ENCODE measurements at places on chromosomes 3 and 15. TPM values are rescaled to one million over a fixed set of nuclear protein-coding genes. Genes with fewer than 3 reads are reported as not detected.

DNA sequence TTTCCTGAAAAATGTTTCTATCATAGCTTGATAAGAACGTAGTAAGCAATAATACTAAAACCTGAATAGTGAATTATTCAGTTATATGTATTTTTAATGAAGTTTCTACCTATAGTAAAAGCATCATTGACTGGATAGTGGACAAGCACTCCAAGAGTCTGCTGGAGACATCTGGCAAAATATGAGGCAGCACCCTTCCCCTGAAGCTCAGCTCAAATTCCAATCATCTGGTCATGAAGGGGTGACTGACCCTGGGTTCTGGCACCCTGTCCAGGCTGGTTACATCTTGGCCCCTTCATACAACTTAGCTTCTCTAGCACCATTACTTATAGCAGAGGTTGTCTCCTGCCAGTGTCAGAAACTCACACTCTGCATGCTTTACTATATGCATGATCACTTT is 455.4 kb downstream of the RAP2B start:
- no peaks in the 10 kb centered on the region for H3K4me1 ChIP-seq
- DNase-seq = no peak
- no peak overlapping the region for H3K4me3 ChIP-seq
- no peak overlapping the region for H3K27ac ChIP-seq
- H3K27me3 ChIP-seq = no peaks in the 10 kb centered on the region
- no peaks in the 10 kb centered on the region for H3K36me3 ChIP-seq

MKRN2OS gene
- total RNA-seq = not detected

- H3K4me3 ChIP-seq = peak overlapping the region; percentile 80
- H3K4me1 ChIP-seq = no peaks in the 10 kb centered on the region
- no peak overlapping the region for H3K27ac ChIP-seq
- no peaks in the 10 kb centered on the region for H3K27me3 ChIP-seq
- H3K36me3 ChIP-seq = no peaks in the 10 kb centered on the region
- no peak for DNase-seq
Measured at GRCh38 chr15:55743729-55744655, 1.0 kb upstream of the PRTG start.

- H3K36me3 ChIP-seq = peaks cover 27% of the 10 kb centered on the region
- H3K27ac ChIP-seq = no peak overlapping the region
- H3K4me3 ChIP-seq = no peak overlapping the region
- no peaks in the 10 kb centered on the region for H3K4me1 ChIP-seq
- no peak for DNase-seq
Measured at GRCh38 chr3:51646091-51646490, 25.0 kb upstream of the TEX264 start.

EPM2AIP1 gene
- total RNA-seq = 21.0 TPM

FGF7 gene
- total RNA-seq = 126 TPM

DNA sequence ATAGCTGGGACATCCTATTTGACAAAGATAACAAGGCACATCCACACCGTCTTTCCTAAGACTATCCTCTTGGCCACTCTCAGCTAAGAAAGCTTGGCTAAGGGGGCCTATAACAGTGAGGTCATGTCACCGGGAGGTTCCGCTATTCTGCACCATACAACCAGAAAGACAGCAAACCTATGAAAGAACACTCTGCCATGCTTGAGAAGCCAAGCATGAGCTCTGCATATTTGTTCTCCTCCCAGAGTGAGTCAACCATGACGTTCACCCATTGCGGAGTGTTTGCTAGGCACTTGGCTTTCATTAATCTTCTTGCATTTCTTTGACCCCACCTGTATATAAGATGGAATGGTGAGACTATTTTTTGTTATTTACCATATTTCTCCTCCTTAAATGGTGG is 141.2 kb downstream of the GMNC start:
- H3K27ac ChIP-seq = no peak overlapping the region
- no peaks in the 10 kb centered on the region for H3K36me3 ChIP-seq
- H3K4me3 ChIP-seq = no peak overlapping the region
- no peaks in the 10 kb centered on the region for H3K4me1 ChIP-seq
- DNase-seq = no peak
- no peaks in the 10 kb centered on the region for H3K27me3 ChIP-seq

DNA sequence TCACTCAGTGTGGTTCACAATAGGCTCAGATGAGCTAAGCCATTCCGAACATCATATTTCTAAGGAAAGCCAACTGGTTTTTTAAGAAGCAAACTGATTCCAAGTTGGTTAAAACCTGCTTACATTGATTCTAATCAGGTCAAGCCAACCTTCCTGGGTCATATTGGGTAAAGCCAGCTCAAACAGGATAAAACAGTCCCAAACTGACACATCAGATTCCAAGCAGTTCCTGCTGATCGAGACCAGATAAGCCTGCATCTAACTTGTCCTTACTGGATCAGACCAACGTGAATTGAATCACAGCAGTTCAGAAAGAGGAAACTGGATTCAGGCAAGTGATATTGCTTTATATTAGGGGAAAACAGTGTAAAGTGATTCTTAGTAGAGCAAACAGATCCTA is 18.6 kb upstream of the THSD4 start:
- no peak for DNase-seq
- no peaks in the 10 kb centered on the region for H3K36me3 ChIP-seq
- peaks cover 2% of the 10 kb centered on the region for H3K4me1 ChIP-seq
- H3K27ac ChIP-seq = no peak overlapping the region

DNA sequence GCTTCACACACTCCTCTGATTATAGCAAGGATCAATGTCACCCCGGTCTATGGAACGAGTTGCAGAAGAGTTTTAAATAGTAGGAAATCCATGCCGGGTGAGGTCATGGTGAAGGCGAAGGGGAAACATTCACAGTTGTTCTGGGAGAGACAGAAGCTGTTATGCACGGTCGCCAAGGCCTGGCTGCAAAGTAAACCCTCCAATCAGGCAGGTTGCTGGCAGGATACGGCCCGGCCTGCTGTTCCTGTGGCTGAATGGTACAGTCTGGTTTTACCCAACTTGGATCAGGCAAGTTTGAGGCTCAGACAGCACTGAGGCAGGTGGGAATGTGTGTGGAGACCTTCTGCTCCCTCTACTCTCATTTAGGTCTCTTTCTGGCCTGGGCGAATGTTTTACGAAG is 45.3 kb upstream of the ATP2B2 start:
- no peaks in the 10 kb centered on the region for H3K4me1 ChIP-seq
- no peak for DNase-seq
- H3K36me3 ChIP-seq = no peaks in the 10 kb centered on the region
- H3K27me3 ChIP-seq = peaks cover 2% of the 10 kb centered on the region
- H3K27ac ChIP-seq = no peak overlapping the region

EIF4E3 gene
- 29.3 TPM for total RNA-seq

ATP13A5 gene
- not detected for total RNA-seq

- H3K27ac ChIP-seq = no peak overlapping the region
- H3K27me3 ChIP-seq = no peaks in the 10 kb centered on the region
- DNase-seq = no peak
- H3K4me1 ChIP-seq = no peaks in the 10 kb centered on the region
- no peaks in the 10 kb centered on the region for H3K36me3 ChIP-seq
- H3K4me3 ChIP-seq = no peak overlapping the region
Measured at GRCh38 chr3:101542957-101543356, 18.7 kb upstream of the TRMT10C start.

RLBP1 gene
- total RNA-seq = not detected

CLDN1 gene
- 1.8 TPM for total RNA-seq

C2CD4A gene
- 0.19 TPM for total RNA-seq

DNA sequence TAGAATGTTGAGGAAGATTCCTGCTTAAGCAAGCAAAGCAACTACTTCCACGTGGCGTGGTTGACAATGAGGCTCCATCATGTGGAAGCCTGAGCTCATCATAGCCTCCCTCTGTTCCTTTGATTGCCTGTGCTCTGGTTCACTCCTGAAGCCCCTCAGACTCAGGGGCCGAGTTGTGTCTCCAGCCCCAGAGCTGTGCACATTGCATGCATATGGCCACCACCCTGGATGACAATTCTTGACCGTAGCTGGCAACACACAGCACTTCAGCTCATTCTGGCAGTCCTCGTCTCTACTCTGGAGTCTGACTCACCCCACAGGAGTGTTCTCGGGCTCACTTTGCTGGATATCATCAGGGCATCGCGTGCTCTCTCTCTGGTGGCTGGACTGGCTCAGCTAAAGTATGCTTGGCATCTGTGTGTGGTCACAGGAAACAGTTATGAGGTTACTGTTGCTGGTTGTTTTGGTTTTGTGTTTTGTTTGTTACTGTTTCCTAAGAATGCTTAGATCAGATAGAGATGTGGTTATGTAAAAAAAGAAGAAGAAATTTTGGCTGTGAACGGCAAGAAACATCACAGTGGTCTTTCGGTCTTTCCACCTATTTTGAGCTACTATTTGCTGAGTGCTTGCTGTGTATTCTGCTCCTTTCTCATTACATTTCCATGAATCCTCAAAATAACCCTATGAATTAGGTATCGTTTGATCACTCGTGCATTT is 41.6 kb upstream of the MRPS22 start:
- H3K36me3 ChIP-seq = no peaks in the 10 kb centered on the region
- no peaks in the 10 kb centered on the region for H3K27me3 ChIP-seq
- no peaks in the 10 kb centered on the region for H3K4me1 ChIP-seq
- H3K4me3 ChIP-seq = no peak overlapping the region
- H3K27ac ChIP-seq = no peak overlapping the region

DNA sequence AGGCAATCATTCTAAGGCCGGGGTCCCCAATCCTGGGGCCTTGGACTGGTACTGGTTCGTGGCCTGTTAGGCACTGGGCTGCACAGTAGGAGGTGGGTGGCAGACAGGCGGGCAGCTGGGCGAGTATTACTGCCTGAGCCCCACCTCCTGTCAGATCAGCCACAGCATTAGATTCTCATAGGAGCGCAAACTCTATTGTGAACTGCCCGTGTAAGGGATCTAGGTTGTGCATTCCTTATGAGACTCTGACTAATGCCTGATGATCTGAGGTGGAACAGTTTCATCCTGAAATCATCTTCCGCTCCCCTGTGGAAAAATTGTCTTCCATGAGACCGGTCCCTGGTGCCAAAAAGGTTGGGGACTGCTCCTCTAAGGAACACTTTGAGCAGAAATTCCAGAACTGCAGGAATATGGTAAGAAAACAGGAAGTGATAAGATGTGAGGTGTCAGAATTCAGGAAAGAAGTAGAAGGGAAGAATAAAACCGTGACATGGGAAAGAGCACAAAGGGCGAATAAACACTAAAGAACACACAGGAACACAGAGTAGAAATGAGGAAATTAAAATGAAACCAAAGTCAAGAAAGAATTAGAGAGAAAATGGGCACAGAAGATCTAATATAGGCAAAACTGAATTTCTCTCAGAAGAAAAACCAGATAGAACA is 57.6 kb downstream of the PDCD6IP start:
- H3K4me3 ChIP-seq = no peak overlapping the region
- H3K4me1 ChIP-seq = no peaks in the 10 kb centered on the region
- no peaks in the 10 kb centered on the region for H3K27me3 ChIP-seq
- H3K27ac ChIP-seq = no peak overlapping the region

DNA sequence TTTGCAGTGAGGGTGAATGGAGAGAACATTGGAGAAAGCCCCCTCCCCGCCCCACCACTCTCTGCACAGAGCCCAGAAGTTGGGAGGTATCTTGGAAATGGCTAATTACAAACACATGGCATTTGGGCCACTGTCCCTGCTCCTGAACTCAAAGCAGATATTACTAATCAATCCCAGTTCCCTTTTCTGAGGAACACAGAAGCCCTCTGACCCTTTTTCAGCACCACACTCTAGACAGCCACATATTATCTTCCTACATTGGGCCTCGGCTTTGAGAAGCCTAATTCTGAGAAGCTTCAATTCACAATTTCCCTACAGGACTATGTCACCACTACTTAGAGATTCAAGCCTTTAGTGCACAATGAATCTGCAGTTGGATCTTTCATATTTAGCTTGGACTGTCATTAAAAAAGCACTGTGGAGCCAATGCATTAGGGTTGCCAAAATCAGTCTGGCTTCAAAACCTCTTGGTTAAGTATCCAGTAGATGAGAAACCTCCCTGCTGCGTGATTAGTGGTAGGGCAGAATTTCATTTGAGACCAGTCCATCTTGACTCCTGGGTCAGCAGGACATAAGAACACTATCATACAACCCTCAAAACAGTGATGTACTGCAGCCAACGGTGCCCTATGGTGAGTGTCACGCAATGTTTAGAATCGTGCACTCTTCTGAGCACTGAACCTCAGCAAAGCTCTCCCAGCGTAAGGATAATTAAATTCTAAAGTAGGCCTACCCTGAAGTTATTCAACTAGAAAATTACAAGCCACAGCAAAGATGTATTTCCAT is 26.1 kb downstream of the MGLL start:
- no peak overlapping the region for H3K4me3 ChIP-seq
- no peak overlapping the region for H3K27ac ChIP-seq
- DNase-seq = no peak
- no peaks in the 10 kb centered on the region for H3K27me3 ChIP-seq

GOLGA6C gene
- total RNA-seq = not detected

GRCh38 chr3:52495777-52496602 is 852 bp downstream of the STAB1 start:
- no peaks in the 10 kb centered on the region for H3K36me3 ChIP-seq
- no peak overlapping the region for H3K4me3 ChIP-seq
- no peaks in the 10 kb centered on the region for H3K27me3 ChIP-seq
- no peak overlapping the region for H3K27ac ChIP-seq

GRCh38 chr3:63818282-63819150 is 583 bp upstream of the C3orf49 start:
- no peaks in the 10 kb centered on the region for H3K27me3 ChIP-seq
- no peak overlapping the region for H3K27ac ChIP-seq
- DNase-seq = peak; percentile 53
- H3K4me3 ChIP-seq = no peak overlapping the region
- no peaks in the 10 kb centered on the region for H3K4me1 ChIP-seq
- H3K36me3 ChIP-seq = no peaks in the 10 kb centered on the region

GRCh38 chr3:84077479-84077878 is 881.3 kb upstream of the CADM2 start:
- H3K4me3 ChIP-seq = no peak overlapping the region
- no peak for DNase-seq
- H3K4me1 ChIP-seq = no peaks in the 10 kb centered on the region
- no peaks in the 10 kb centered on the region for H3K36me3 ChIP-seq
- no peak overlapping the region for H3K27ac ChIP-seq

DNA sequence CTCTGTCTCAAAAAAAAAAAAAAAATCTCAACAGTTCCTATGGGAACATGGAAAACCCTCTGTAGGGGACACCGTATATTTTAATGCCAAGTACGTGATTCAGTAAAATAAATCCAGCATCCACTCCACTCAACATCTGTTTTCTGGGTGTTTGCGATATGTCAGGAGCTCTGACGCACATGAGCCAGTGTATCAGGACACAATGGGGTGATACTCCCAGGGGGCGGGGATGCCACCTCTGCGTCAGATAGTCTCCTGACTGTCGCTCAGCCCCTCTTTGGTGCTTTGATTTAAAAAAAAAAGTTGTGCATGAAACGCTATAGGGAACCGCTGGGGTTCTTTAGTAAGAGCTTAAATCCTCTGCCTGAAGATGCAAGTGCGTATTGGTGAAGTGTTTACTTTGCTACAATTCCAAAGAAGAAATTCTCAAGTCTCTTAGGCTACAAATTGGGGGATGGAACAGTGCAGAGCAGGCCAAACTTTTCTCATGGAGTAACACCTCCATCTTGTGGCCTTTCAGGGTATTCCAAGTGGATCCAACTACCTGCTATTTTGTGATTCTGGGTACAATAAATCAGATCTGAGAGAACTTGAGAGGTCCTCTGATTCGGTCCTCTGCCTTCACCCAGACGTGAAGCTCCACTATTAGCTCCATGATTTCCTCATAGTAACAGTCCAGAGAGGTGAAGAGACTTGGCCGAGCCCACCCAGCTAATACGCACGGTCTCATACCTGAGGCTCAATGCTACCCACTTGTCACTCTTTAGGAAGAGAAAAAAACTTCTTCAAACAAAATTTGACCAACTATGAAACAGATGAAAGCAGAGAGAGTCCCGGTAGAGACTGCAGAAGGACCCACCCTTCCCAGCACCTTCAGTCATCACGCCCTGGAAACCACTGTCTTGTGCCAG is 9.3 kb upstream of the NR2E3 start:
- H3K27ac ChIP-seq = no peak overlapping the region
- no peak overlapping the region for H3K4me3 ChIP-seq
- no peaks in the 10 kb centered on the region for H3K4me1 ChIP-seq
- H3K36me3 ChIP-seq = no peaks in the 10 kb centered on the region
